ENCODE measurements at places on chromosomes 5 and 9. TPM values are rescaled to one million over a fixed set of nuclear protein-coding genes. Genes with fewer than 3 reads are reported as not detected.

DNA sequence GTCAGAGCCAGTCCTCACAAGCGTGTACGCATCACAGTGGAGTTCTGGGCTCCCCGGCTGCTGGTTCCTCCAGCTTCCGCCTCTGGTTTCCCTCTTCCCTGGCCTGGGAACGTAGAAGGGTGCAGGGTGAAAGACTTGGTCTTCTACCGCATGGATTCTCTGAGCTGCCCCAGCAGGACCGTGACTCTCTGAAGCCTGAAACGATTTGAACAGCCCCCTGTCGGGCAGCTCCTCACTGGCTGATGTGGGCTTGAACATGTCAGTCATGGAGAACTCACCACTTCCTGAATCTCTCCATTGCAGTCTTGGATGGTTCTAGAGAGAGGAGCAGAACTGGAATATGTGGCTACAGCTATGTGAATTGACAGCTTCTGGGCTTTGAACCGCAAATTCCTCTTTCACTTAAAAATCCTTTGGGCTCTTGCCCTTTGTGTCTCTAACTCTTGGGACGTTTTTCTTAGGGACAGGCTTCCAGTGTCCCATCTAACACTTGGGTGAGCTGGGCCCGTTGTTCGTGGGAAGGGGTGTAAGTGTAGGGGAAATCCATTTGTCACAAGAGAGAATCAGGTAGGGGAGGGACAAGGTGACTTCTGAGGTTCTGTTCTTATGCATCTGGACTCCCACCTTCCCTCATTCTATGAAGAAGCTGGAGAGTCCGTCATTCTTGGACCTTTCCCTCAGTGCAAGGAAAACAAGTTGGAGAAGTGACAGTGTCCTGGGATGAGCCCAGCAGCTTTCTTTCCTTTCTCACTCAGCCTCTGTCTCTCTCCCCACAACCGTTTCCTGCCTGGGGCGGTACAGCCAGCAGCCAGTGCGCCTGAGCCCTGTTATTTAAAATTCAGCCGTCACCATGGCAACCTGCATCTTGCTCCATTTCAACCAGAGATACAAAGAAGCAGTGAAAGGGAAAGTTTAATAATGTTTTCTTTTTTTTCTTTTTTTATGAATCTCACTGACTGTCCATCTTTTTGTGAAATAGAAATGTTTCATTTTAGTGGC, 84.7 kb downstream of the PTTG1 start:
- peak; percentile 27 for DNase-seq

DNA sequence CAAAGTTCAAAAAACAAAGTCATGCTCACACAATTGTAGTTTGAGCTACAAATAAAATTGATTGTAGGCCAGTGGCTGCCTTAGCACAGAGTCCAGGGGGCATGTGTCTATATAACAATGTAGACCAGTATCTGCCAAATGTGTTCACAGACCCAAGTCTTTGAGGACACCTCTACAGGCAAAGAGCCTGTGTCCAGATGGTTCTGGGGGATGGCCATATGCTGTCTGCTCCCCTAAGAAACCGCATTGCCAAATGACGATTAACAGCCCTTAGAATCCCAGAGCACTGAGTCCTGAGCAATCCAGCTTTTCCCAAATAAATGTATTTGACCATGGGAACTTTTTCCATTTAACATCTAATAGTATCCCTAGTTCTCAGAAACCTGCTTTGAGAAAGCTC, 169.6 kb downstream of the ADCY2 start:
- DNase-seq, result no peak

- no peak for DNase-seq
Observed at GRCh38 chr9:109346904-109347303, 26.0 kb upstream of the EPB41L4B start.

GRCh38 chr5:35810601-35811000, 46.1 kb upstream of the IL7R start:
- DNase-seq, result no peak

GRCh38 chr9:5608298-5609225, 20.3 kb upstream of the RIC1 start:
- no peak for DNase-seq

DNA sequence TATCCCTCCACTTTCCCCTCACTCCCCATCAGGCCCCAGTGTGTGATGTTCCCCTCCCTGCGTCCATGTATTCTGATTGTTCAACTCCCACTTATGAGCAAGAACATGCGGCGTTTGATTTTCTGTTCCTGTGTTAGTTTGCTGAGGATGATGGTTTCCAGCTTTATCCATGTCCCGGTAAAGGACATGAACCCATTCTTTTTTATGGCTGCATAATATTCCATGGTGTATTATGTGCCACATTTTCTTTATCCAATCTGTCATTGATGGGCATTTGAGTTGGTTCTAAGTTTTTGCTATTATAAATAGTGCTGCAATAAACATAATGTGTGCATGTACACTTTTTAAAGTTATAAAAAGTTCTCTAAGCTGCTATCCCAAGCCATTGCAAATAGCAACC, 75.6 kb downstream of the ERBIN start:
- DNase-seq, result no peak

GRCh38 chr9:121718501-121718900, 67.1 kb downstream of the DAB2IP start:
- DNase-seq, result no peak

DNA sequence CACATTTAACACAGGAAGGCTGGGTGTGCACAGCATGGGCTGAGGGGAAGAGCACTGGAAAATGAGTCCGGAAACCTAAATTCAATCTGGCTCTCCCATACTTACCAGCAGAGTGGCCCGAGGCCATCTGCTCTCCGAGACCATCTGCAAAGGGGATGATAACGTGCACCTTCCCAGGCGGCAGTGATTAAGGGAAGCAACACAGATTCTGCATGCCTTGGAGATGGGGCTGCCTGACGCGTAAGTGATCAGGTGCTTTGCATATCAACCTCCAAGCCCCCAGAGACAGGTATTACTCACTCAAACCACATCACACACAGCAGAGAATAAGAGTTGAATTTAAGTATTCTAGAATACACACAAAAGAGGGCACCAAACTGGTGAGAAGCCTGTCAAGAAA, 9.1 kb downstream of the EPB41L4B start:
- no peak for DNase-seq

- no peak for DNase-seq
Observed at GRCh38 chr9:131403493-131403773, 9.5 kb downstream of the PRRC2B start.

GRCh38 chr5:108753877-108754276, 6.2 kb downstream of the FER start:
- no peak for DNase-seq

ABITRAM gene
- 9.9 TPM for total RNA-seq

C9 gene
- total RNA-seq, result not detected

SPINK6 gene
- total RNA-seq, result not detected

Measured in lower leg skin (tissue), 4 donors.